Central memory CD8-positive, alpha-beta T cell (primary cell): ENCODE measurements at places on chromosomes 6 and 20.
A peak's percentile ranks its signal among the peaks of the same experiment; 100 is the strongest.

DNA sequence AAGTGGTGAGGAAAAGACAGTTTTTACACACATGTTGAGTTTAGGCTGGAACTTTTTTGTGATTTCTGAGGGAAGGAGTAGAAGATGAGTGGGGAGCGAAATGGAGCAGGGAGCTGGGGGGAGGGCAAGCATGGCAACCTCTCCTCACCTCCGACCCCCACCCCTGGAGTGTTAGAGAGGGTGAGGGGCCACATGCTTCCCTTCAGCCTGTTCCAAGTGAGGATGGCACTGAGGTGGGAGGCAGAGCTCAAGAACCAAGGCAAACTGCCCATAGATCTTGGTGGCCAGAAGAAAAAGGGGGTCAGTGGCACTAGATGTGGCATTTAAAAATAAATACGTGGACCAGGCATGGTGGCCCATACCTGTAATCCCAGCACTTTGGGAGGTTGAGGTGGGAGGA is 4.8 kb downstream of the TTBK1 start:
- peaks cover 2% of the 10 kb centered on the region for H3K36me3 ChIP-seq
- H3K27ac ChIP-seq: peak overlapping the region; percentile 75
- H3K4me1 ChIP-seq: peaks cover 8% of the 10 kb centered on the region
- no peak for DNase-seq

DNA sequence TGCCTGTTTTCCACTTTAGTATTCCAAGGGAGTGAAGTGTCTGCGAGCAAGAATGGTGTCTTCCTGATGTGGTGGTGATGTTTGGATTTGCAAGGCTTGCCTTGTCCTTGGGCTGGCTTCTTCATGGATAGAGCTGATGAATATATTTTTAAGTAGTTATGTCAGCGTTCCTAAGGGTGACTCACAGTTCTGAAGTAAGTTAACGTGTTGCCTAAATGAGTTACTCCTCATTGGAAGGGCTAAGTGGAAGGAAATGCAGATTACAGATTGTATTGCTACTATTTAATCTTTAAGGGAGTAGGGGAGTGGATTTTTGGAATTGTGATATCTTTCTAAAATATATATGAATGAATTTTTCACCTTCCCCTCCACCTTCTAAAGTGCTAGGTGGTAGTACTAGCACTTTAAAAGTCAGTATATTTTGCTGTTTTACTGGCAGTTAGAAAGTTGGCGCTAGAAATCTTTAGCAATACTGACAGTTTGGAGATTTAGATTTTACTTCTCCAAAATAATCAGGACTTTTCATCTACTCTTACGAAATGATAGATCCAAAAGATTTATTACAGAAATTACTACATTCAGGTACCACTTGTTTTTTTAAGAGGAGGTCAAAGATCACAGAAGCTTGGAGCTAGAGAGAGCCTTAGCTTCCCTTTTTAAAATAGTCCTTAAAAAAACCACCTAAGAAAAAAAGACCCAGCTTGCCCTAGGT is 197.4 kb downstream of the JARID2 start:
- H3K4me3 ChIP-seq: no peak overlapping the region
- no peak overlapping the region for H3K27ac ChIP-seq
- peaks cover 65% of the 10 kb centered on the region for H3K4me1 ChIP-seq
- no peak for DNase-seq
- no peaks in the 10 kb centered on the region for H3K27me3 ChIP-seq
- H3K36me3 ChIP-seq: peaks cover 2% of the 10 kb centered on the region

- no peaks in the 10 kb centered on the region for H3K36me3 ChIP-seq
- no peak overlapping the region for H3K27ac ChIP-seq
- H3K27me3 ChIP-seq: no peaks in the 10 kb centered on the region
- no peak overlapping the region for H3K4me3 ChIP-seq
Observed at GRCh38 chr6:75429061-75429703, 64.4 kb downstream of the FILIP1 start.

DNA sequence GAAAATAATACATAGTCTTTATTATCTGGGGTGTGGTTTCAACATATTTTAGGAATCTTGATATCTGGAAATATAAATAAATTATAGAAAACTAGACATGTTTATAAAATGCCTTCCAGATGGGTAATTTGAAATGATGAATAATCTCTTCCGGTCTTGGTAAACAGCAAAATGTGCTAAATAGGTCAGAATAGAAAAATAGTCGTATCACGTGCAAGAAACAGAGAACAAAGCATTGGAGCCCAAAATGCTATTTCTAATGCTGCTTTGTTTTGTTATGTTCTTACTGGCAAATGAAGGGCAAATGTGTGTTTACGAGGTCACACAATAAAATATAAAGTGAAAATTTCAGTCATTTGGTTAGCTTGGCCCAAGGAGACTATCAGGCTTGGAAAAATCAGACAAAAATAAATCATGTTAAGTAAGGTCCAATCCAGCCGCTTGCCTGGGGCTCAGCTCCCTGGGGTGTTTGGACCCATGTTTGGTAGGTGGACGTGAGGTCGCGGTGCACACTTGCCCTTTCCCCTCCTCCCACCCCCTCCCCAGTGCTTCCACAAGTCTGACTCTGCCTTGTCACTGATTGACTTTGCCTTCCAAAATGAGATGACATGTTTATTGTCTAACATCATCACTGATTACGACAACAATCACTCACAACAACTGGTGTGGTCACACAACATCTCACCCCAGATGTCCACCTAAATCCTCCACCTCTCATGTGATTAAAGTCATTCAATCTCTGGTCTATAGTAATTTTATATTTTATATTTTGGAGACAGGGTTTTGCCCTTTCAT is 56.0 kb downstream of the RIN2 start:
- H3K36me3 ChIP-seq: no peaks in the 10 kb centered on the region
- H3K27me3 ChIP-seq: peaks cover 19% of the 10 kb centered on the region
- DNase-seq: no peak
- no peaks in the 10 kb centered on the region for H3K4me1 ChIP-seq
- no peak overlapping the region for H3K27ac ChIP-seq
- H3K4me3 ChIP-seq: no peak overlapping the region

DNA sequence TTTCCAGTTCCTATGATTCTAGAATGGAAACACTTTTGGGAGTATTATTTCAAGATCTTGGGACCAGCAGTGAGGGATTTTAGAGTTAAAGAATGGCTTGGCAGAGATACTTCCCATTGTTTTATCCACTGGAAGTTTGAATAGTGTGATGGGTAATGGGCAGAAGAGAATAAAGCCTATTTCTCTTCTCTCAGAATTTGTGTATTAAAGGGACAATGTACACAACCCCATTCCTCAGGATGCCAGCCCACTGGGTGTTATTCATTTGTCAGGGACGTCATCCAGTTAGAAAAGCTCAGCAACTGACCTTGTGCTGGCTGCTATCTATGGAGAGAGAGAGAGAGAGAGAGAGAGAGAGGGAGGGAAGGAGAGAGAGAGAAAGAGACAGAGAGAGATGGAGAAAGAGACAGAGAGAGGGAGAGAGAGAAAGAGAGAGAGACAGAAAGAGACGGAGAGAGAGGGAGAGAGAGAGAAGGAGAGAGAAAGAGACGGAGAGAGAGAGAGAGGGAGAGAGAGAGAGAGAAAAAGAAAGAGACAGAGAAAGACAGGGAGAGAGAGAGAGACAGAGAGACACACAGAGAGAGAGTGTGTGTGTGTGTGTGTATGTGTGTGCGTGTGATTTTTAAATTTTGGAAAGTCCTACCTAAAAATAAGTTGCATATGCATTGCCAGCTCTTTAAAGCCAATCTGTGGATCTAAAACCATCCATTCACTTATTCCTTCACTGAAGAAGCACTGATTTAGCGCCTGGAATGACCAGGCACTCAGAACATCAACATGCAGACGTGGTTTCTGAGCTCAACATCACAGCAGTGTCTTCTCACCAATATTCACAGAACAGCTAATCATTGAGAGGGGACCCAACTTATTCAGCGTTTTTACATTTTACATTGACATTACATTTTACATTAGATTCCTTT is 388.8 kb downstream of the THBS2 start:
- DNase-seq: no peak
- peak overlapping the region; percentile 36 for H3K27ac ChIP-seq
- H3K4me3 ChIP-seq: no peak overlapping the region

GRCh38 chr6:16108921-16109658 is 19.8 kb upstream of the MYLIP start:
- no peaks in the 10 kb centered on the region for H3K36me3 ChIP-seq
- no peak overlapping the region for H3K4me3 ChIP-seq
- no peak overlapping the region for H3K27ac ChIP-seq
- no peaks in the 10 kb centered on the region for H3K27me3 ChIP-seq
- H3K4me1 ChIP-seq: no peaks in the 10 kb centered on the region
- DNase-seq: no peak

GRCh38 chr6:44298055-44298803 is 14.9 kb downstream of the AARS2 start:
- H3K27ac ChIP-seq: no peak overlapping the region
- H3K36me3 ChIP-seq: peaks cover 10% of the 10 kb centered on the region
- peaks cover 8% of the 10 kb centered on the region for H3K4me1 ChIP-seq
- no peak for DNase-seq

GRCh38 chr6:85047818-85048217 is 283.4 kb upstream of the TBX18 start:
- no peaks in the 10 kb centered on the region for H3K27me3 ChIP-seq
- H3K4me3 ChIP-seq: no peak overlapping the region
- H3K4me1 ChIP-seq: no peaks in the 10 kb centered on the region
- H3K27ac ChIP-seq: no peak overlapping the region
- H3K36me3 ChIP-seq: no peaks in the 10 kb centered on the region
- no peak for DNase-seq

DNA sequence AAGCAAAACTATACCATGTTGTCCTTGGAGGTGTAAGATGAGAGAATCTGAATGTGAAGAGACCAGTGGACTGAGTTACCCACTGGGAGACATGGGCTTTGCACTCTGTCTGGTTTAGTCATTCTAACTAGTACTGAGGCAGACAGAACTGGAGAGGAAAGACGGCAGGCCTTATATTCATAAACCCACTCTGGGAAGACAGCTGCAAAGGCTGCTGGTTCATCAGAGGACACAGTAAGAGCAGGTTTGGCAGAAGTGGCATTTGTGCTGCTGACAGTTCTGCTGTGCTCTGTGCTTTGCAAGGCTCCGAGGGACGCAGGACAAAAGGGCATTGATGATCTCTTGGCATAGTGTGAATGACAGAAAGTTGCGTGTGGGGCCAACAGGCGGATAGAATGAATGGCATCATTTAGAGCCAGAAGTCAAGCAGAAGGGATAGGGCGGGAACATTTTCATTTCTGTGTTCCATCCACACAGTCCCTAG is 142.3 kb upstream of the TENT5A start:
- DNase-seq: no peak
- H3K27me3 ChIP-seq: no peaks in the 10 kb centered on the region
- H3K27ac ChIP-seq: no peak overlapping the region
- no peaks in the 10 kb centered on the region for H3K4me1 ChIP-seq

DNA sequence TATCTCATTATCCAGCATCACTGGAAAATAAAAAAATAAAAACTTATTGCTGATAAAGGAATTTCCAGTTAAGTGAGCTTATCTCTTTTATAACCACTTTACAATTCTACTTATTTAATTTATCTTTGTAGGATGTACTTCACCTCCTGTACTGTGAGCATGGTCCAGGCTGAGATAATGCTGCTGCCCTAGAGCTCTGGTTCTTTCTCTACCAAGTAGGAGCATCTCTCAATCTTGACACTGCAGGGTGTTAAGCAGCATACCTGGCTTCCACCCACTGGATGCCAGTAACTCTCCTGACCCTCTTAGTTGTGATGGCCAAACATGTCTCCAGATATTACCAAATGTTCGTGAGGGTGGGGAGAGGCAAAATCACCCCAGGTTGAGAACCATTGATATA is 454.5 kb downstream of the ADGRB3 start:
- H3K36me3 ChIP-seq: no peaks in the 10 kb centered on the region
- H3K4me1 ChIP-seq: no peaks in the 10 kb centered on the region
- no peak overlapping the region for H3K4me3 ChIP-seq
- no peaks in the 10 kb centered on the region for H3K27me3 ChIP-seq

- H3K27me3 ChIP-seq: peaks cover 34% of the 10 kb centered on the region
- DNase-seq: no peak
- H3K27ac ChIP-seq: peak overlapping the region; percentile 29
- no peaks in the 10 kb centered on the region for H3K36me3 ChIP-seq
- no peaks in the 10 kb centered on the region for H3K4me1 ChIP-seq
- H3K4me3 ChIP-seq: no peak overlapping the region
Observed at GRCh38 chr20:37651932-37652331, 41.9 kb upstream of the CTNNBL1 start.

- peaks cover 19% of the 10 kb centered on the region for H3K4me1 ChIP-seq
- H3K27me3 ChIP-seq: no peaks in the 10 kb centered on the region
- peak overlapping the region; percentile 97 for H3K27ac ChIP-seq
- DNase-seq: no peak
Observed at GRCh38 chr6:34424200-34425131, 1.4 kb downstream of the RPS10 start.

DNA sequence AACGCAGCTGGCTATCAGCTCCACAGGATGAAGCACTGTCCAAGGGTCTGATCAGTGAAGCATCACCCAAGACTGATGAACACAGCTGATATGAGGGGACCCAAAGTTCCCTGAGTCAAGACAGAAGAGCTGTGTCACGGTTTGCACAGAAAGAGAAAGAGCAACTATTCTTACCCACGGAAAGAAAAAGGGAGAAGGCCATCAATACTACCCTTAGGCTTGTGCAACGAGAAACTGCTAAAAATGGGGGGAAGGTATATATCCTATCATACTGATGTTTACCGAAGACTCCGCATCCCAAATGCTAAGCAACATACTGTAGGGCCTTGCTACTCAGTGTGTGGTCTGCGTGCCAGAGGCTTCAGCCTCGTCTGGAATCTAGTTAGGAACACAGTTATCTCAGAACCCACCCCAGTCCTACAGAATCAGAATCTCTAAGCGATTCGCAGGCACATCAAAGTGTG is 665 bp downstream of the FASTKD5 start:
- peaks cover 46% of the 10 kb centered on the region for H3K4me1 ChIP-seq
- H3K36me3 ChIP-seq: peaks cover 24% of the 10 kb centered on the region
- no peak for DNase-seq
- peak overlapping the region; percentile 96 for H3K27ac ChIP-seq

GRCh38 chr6:154382740-154383139 is 26.1 kb upstream of the IPCEF1 start:
- no peak overlapping the region for H3K4me3 ChIP-seq
- H3K27ac ChIP-seq: no peak overlapping the region
- H3K27me3 ChIP-seq: peaks cover 40% of the 10 kb centered on the region
- peaks cover 2% of the 10 kb centered on the region for H3K36me3 ChIP-seq

- no peak for DNase-seq
- H3K36me3 ChIP-seq: no peaks in the 10 kb centered on the region
- H3K27ac ChIP-seq: no peak overlapping the region
- no peak overlapping the region for H3K4me3 ChIP-seq
Observed at GRCh38 chr20:57223648-57224489, 42.6 kb downstream of the BMP7 start.
